ENCODE measurements at places on chromosomes 11 and 22.

- no peak for DNase-seq
These were observed 1.5 kb downstream of the DGAT2 start for GRCh38 chr11:75770102-75770501.

GRCh38 chr11:72001834-72002591 is 3.3 kb downstream of the IL18BP start:
- no peak for DNase-seq

GRCh38 chr22:17907748-17908051 is 116.7 kb downstream of the MICAL3 start:
- no peak for DNase-seq

DNA sequence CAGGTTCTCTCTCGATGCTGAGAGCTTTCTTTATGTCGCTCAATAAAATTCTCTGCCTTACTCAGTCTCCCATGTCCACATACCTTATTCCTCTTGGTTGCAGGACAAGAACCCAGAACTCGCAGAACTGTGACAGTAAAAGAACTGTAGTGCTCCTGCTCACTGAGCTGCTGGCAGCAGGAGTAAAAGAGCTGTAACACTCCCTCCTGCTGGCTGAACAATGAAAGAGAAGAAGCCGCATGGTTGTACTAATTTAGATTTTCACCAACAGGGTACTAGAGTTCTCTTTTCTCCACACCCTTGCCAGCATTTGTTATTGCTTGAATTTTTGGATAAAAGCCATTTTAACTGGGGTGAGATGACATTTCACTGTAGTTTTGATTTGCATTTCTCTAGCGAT is 433.2 kb downstream of the GUCY1A2 start:
- DNase-seq, result no peak

- DNase-seq, result no peak
These were observed 615 bp downstream of the FADS3 start for GRCh38 chr11:61890529-61891330.

DNA sequence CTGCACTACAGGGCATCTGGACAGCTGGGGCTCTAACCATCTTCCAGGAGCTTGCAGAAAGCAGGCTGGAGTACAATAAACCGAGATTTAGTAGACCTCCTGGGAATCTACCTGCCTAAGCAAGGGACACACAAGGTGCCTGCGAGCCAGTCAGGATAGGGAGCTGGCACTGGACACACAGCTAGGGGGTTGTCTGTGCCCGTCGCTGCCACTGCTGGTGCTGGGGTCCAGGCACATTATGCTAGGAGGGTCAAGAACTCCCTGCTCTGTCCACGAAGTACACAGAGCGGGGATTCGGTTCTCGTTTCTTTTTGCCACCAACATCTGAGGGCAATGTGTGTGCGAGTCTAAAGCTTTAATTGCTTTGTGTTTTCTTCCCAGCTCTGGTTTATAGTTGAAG is 4.2 kb downstream of the RIC8A start:
- no peak for DNase-seq

DNA sequence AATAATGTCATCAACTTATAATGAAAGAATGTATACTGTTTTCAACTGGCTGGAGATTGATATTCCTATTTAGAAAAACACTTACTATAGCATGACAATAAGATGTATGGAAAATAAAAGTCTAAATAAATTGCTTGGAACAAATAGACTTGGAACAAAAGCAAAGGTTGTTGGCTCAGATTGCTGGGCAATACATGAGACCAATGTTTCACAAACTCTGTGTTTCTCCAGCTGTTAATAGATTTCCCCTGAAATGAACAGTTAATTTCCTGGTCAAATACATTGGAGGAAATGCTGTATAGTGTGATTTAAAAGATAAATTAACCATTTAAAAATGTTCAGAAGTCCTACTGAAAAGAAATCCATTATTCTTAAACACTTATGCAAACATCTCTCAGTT is 40.1 kb upstream of the CTSC start:
- no peak for DNase-seq

DNA sequence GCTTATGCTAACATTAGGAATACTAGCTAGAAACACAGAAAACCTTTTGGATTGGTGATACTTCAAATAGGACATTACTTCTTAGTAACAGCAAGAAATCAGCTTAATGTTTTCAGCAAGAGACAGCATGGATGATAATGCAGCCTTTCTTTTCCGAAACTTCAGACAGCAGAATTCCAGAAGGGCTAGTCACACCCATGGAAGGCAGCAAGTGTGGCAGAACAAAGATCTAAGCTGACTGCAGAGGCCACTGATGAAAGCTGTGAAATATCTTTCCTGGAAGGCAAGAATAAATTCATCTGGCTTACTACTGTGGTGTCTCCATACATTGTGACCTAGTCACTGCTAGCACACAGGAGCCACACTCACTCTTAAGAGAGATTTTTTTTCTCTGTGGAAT is 100.3 kb downstream of the CCDC83 start:
- no peak for DNase-seq

DNA sequence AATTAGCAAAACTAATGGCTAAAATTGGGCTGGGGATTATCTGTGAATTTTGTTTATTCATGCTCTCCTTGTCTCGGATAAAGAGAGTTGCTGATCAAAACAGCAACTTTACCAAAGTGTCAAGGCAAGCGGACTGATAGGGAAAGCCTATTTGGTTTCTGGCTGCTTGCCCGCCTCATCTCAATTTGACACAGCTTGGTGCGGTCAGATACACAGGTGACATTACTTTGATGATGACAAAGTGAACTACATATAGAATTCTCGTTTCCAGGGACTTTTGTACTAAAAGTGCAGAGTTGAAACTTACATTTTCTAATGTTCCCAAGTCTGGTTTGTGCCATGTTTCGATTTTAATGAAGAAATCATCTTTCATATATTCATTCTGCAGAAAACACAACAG is 22.8 kb downstream of the PITPNB start:
- no peak for DNase-seq
